ENCODE measurements at places on chromosomes 5 and 9. TPM values are rescaled to one million over a fixed set of nuclear protein-coding genes. Genes with fewer than 3 reads are reported as not detected.

GRCh38 chr5:112063191-112063590 is 306.2 kb upstream of the NREP start:
- DNase-seq: no peak

DNA sequence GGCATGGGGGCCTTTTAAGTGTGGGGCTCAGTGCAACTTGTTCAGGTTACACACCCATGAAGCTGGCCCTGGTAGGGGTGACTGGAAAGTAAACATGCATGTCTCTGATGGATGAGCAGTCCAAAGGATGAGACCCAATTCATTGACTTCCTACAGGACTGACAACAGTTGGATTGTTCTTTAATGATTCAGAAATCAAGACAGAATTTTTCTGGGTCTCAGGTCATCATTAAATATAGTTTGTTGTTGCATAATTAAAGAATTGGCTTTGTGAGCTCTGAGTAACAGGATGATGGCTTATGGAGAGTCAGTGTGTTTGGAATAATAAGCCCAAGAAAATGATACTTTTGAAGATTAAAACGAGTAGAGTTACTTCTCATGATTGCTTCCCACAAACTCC is 604.2 kb upstream of the CLINT1 start:
- no peak for DNase-seq

IL13 gene
- total RNA-seq: not detected

DNA sequence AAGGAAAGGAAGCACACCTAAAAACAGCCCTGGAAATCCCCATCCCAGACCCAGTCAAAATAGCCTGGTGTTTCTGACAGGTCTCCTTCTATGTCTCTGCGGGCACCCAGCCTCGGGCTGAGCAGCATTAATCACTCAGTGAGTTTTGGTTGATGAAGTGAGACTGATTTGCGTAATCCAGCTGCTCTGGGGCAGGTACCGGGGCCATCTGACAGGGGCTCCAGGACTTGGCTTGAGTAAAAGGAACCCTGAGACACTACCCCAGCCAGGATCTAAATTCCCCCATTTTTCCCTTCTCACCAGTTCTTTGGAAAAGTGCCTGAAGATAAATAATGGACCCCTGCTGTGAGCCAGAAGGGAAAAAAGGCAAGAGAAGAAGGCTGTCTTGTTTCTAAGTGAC is 596 bp downstream of the SLC28A3 start:
- no peak for DNase-seq

Data from osteoblast (primary cell).